ENCODE measurements at places on chromosomes 12 and 14.

DNA sequence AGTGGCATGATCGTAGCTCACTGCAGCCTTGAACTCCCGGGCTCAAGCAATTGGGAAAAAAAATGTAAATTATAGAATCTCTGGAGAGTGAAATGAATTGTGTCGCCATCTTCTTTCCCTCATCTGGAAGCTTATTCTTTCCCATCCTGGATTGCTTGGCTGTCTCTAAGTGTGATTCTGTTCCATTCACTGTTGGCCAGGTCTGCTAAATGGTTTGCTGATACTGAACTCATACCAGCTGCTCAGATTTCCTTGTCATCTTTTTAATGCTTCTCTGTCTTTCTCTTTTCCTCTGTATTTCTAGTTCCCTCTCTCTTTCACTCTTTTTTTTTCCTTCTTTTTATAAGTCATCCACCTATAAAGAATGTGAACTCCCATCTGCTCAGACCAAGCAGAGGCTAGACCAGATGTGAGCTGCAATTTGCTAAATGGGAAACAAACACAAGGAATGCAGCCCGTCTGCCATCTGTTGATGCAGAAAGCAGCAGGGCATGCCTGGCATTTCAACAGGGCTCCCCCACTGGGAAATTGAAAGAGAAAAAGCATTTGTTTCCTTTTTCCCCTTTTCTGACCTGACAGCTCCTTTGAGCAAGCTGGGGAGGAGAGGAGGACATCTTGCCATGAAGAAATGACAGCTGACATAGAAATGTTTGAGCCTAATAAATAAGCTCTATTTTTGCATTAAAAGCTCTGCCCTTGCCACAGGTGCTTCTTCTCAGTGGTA is 1823.6 kb upstream of the FLRT2 start:
- DNase-seq, result no peak

- peak; percentile 39 for DNase-seq
These were observed 13.0 kb downstream of the CDKL1 start for GRCh38 chr14:50383618-50384225.

DNA sequence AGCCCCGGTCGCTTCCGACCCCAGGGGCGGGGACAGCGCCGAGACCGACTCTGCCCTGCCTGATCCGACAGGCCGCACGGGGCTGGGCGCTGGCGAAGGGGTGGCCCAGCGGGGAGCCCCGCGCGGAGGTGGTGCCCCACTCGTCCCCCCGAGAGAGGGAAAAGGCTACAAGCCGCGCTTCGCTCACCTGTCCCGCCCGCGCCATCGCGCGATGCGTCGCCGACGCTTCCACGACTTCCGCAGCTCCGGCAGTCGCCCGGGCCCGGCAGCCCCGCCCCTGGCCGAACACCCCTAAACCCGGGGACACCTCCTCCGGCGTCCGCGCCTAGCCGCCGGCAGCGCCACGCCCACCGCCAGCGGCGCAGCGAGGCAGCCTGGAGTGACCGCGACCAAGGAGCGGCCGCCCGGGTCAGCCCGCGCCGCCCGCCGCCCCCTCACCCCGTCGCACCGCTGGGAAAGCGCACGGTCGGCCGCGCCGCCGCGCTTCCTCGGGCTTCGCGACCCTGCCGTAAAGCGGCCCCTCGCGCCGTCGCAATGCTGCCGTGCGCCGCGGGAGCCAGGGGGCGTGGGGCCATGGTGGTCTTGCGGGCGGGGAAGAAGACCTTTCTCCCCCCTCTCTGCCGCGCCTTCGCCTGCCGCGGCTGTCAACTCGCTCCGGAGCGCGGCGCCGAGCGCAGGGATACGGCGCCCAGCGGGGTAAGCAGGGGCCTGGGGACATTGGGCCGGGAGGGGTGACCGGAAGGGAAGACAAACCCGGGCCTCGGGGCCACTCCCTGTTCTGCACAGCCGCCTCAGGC is at the start of the genes BAG5 and COA8:
TSS of gene BAG5 (minus strand) at position 229 of the 797 bp plus-strand sequence. CDS start 1,493 bp downstream, outside the sequence.
TSS of gene COA8 (plus strand) at position 532 of the 797 bp plus-strand sequence. CDS start at position 574, 42 bp downstream.
- peak; percentile 66 for DNase-seq

DNA sequence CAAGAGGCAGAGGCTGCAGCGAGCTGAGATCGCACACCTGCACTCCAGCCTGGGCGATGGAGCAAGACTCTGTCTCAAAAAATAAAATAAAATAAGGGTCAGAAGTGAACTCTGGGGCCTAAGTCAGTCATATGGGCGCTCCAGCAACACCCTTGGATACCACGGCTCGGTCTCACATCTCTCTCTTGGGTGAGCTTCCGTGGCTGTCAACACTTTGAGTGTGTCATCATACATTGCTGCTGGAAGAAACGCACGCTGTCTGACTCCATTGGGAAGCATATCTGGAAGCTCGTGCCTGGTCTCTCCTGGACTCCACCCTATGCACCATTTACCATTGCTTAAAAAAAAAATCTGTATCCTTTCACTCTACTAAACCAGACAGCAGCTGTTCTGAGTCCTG is 20.2 kb downstream of the GLRX5 start:
- DNase-seq, result no peak

- no peak for DNase-seq
These were observed 323.2 kb downstream of the GPHN start for GRCh38 chr14:66831173-66831572.

- DNase-seq, result no peak
These were observed 45.1 kb upstream of the MEG3 start for GRCh38 chr14:100780646-100781355.

DNA sequence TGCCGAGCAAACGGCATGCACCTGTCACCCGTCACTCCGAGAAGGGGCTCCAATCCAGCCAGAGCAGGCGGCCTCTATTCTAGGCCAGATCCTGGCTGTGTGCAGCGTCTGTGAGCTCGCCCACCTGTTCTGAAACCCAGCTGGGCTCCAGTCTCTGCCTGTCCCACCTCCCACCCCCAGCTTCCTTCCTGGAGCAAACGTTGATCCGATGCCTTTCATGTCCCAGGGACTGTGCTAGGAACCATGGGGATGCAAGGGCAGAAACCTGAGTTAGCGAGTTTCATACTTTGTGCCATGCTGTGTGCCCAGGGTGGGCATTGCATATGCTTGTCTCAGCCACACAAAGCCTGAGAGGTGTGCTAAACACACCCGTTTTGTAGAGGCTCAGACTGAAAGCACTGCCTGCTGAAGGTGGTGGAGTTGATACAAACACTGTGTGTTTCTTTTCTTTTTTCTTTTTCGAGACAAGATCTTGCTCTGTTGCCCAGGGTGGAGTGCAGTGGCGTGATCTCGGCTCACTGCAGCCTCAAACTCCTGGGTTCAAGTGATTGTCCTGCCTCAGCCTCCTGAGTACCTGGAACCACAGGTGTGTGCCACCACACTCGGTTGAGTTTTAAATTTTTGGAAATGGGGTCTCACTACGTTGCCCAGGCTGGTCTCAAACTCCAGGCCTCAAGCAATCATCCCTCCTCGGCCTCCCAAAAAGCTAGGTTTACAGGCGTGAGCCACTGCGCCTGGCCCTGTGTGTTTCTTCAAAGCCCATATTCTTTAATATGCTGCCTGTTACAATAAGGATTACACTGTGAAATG is 84.1 kb upstream of the MED13L start:
- no peak for DNase-seq

DNA sequence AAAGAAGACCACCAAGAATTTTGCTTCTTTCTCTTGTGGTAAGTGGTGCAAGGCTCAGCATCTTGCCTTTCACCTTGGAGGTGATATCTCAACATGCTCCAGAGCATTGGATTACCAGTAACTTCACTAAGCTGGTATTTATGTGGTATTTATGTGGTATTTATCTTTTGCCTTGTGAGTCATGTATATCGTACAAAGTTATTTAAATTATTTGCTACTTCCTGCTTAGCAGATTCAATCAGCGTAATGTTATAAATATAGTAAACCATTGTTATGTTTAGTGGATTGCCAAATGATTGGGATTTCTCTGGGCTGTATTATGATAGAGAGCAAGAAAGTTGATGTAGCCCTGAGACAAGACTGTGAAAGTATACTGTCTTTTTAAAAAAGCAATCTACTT is 366.4 kb downstream of the IPO8 start:
- DNase-seq, result no peak

DNA sequence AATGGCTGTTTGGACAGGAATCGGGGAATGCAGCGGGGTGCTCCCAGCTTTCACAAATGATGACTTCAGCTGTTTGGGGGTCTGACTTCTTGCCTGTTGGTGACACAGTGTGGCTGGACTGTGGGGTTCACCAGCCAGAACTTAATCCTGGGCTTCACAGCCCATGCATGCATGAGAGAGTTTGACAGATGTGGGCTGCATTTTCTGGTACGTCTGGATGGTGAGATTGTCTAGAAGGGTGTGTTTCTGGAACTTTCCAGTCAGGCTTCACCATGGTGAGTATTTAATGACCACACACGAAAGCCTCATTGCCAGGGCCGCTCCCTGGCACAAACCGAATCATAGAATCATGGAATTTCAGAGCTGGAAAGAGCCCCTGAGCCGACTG is 29.6 kb downstream of the CHST11 start:
- DNase-seq, result no peak

DNA sequence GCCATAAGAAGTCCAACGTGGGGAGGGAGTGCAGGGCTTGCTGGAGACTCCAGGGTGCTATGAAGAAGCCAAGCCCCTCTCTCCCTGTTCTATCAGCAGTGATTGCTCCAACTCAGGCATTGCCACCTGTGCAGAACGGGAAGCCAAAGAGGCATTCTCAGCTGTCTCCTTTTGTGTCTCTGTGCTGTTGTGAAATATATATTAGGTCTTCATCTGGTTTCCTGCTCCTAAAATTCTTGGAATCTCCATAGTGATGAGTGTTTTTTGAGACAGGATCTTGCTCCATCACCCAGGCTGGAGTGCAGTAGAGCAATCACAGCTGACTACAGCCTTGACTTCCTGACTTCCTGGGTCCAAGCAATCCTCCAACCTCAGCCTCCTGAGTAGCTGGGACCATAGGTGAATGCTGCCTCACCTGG is 51.2 kb upstream of the AEBP2 start:
- no peak for DNase-seq

- no peak for DNase-seq
These were observed 4.6 kb upstream of the SMUG1 start for GRCh38 chr12:54193434-54193833.

GRCh38 chr12:59186451-59186850 is 266.1 kb upstream of the LRIG3 start:
- no peak for DNase-seq

GRCh38 chr14:24255931-24256711 is 6.9 kb downstream of the TGM1 start:
- no peak for DNase-seq

DNA sequence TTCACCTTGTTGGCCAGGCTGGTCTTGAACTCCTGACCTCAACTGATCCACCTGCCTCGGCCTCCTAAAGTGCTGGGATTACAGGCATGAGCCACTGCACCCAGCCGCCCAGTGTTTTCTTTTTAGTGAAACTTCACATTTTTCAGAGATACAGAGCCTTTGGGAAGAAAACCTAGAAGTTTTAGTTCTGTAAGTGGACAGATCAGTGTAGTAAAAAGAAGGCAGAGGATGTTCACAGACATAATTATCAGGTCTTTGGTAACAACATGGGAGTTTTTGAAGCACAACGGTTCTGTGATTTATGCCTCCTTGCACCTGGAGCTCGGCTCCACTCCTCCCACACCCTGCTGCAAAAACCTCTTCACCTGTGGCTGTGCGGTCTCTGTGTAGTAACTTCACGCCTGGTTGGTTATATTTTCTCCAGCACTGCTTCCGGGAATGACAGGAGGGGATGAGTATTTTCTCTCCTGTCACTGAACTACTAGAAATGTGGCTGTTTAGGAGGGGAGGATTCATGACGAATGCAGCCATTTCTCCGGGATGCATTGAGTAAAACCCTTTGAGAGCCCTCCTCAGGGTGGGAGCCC is 67.0 kb downstream of the ARF6 start:
- no peak for DNase-seq

DNA sequence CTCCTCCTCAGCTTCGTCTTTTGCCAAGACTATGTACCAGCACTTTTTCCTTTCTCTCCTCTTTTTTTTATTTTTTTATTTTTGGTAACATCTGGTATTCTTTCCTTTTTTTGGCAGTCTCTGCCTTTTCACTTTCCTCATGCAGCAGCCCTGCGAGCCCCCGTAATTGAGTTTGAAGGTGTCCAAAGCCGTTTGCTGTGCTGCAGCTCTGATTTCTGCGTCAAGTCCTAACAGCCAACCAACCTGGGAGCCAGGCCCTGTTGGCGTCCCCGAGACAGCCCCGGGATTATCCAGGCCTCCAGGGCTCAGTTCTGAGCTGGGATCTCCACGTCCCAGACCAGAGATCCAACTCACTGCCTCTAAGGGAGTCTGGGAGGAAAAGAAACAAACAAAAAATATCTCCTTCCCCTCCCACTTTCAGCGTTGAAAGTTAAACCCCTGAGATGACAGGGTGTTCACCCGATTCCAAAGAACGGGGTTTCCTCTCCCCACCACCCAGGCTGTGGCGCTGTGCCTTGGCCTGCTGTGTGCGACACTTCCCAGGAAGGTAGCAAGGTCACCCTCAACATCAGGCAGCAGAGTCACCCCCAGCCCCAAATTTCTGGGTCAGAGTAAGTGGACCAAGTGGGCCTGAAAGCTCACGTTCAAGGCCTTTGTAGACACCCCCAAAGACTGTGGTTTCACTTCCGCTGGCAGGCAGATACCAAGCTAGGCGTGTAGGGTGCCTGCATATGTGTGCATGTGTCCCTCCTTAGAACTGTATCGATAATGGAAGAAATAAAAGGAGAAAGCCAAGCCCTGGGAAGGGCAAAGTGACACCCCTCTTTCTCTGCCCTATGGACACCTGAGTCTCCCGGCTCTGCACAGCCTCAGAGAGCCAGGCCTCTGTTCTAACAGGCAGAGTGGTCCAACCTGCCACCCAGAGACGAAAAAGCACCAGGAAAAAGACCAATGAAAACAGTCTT is 11.1 kb downstream of the BCL11B start:
- DNase-seq, result no peak

GRCh38 chr12:2212537-2212936 is 159.8 kb downstream of the CACNA1C start:
- no peak for DNase-seq

DNA sequence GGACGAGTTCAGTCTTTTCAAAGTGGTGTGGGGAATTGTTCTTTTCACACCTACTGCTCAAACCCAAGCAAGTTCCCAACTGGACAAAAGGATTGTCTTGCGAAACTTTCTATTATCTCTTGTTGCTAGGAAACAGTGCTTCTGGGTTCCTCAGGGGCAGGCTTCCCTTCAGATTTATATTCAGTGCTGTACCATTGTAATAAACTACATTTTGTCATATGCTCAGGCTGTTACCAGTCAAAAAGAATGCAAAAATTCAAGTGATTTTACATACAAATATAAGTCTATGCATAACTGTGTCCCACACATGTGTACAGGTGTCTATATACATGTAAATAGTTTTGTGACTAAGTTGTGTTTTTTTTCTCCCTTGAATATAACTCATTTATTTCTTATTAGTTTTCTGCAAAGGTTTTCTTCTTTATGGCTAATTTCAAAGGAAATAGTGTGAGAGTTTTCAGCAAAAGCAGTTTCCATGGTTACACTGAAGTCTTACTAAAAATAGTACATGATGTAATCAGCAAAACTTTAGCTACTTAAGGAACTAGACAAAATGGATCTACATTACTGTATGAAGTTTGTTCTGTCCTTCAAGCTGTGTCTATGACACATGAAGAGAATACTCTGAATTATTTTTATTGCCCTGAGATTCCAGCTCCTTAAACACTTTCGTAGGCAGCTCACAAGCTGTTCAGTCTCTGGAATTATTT is 430.2 kb upstream of the TMPO start:
- no peak for DNase-seq

GRCh38 chr12:70645494-70646317 is 8.5 kb upstream of the PTPRB start:
- DNase-seq, result no peak
